Activated T-cell treated with anti-CD3 and anti-CD28 coated beads for 4 hours (primary cell): ENCODE measurements at places on chromosomes 3 and 15.

DNA sequence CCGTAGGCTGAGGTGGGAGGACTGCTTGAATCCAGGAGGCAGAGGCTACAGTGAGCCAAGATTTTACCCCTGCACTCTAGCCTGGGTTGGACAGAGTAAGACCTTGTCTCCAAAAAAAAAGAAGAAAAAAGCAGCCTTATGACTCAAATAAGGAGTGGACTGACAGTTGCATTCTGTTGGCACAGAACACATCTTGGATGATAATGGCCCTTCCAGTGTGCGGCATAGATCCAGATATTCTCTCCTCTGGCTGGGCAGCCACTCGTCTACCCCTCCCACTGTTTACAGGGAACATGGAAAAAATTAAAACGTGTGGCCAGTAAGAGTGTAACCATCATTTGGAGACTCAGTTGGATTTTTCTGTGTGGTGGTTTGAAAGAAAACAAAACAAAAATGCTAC is 118.6 kb upstream of the RNF7 start:
- DNase-seq = no peak

DNA sequence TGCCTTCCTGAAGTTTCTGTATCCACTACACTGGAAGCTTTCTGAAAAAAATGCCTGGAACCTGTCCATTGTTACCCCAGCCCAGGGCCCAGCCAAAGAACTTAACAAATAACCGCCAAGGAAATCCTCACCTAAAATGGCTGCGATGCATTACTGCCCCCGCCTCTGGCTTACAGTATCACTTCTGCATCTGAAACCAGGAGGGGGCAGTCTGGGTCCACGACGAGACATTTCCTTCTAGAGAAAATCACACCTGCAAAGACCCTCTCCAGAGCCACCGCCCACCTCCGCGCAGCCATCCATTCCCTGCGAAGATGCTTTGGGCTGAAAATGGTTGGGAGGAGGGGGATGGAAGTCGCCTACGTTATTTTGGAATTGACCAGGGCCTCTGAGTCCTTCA is 22.4 kb upstream of the CELF6 start:
- peak; percentile 17 for DNase-seq

- no peak for DNase-seq
These were observed 43.9 kb upstream of the CLRN1 start for GRCh38 chr3:151016478-151016795.

GRCh38 chr3:34011171-34012101 is 213.0 kb downstream of the PDCD6IP start:
- no peak for DNase-seq

- no peak for DNase-seq
These were observed 172.2 kb downstream of the ATP10A start for GRCh38 chr15:25690673-25691543.

DNA sequence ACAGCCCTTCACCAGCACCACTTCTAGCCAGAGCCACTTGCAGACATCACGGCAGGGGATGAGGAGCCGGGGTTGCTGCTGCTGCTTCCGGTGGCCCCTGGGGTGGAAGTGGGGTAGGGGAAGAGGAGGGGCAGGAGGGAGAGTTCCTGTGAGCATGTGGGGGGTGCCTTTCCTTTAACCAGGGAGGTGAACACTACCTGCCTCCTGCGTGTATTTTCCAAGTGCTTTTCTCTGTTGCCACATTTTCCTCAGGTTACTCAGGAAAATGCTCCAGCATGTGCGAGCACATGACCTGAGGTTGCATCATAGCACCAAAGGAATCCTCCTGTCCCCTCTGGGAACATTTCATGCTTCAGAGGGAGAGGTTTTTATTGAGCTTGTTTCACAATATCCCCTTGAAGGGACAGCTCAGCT is 12.2 kb upstream of the SACM1L start:
- DNase-seq = peak; percentile 26

DNA sequence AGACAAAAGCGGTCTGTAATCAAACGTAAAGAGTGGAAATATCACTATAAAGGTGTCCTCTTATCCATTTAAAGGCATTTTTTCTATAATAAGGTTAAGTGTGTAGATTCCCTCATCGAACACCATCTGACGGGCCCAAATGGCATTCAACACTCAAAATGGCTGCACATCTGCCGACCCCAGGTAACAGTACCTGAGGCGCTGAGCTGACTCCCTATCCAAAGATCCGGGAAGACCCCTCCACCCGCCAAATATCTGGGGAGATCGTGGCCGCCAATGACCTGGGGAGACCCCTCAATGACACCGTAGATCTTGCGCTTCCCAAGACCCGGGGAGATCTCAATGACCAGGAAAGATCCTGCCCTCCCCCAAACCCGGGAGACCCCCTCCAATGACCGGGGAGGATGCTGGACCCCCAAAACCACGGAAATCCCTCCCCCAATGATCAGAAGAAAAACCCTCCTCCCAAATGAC is 476 bp downstream of the IP6K2 start:
- peak; percentile 0 for DNase-seq

DNA sequence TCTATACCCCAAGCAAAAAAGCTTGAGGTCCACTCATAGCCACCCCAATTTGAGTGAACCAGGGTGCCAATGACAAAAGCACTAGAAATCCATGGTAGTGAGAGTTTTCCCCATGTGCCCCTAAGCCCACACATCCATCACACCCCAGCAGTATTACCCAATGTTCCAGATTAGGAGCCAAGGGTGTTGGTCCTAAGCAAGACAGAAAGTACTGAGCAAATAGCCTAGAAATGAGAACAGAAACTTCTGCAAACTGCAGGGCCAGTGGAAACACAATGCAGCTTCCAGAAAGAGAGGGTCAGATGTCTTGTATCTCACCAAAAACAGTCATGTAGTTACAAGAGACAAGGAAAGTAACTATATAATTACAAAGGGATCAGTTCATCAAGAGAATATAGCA is 10.9 kb upstream of the OXTR start:
- no peak for DNase-seq

GRCh38 chr15:39205506-39206371 is 375.1 kb upstream of the THBS1 start:
- DNase-seq = no peak

DNA sequence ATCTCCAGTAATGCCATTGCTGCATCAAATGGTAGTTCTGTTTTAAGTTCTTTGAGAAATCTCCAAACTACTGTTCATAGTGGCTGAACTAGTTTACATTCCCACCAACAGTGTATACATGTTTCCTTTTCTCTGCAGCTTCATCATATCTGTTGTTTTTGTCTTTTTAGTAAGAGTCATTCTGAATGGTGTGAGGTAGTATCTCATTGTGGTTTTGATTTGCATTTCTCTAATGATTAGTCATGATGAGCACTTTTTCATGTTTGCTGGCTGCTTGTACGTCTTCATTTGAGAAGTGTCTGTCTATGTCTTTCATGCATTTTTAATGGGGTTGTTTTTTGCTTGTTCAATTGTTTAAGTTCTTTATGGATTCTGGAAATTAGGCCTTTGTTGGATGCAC is 10.2 kb upstream of the GCSAM start:
- DNase-seq = no peak
